Esophagus mucosa (tissue), 1 donor: ENCODE measurements at places on chromosomes 16 and 17. TPM values are rescaled to one million over a fixed set of nuclear protein-coding genes. Genes with fewer than 3 reads are reported as not detected.

DNA sequence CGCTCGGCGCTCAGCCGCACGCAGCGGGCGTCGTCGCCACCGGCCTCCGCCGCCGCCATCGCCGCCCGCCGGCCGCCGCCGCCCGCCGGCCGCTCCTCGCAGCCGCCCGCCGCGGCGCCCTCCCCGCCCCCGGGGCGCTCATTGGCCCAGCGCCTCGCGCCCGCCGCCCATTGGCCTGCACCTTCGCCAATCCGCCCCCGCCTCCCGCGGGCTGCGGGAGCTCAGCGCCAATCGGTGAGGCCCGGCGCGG is at the start of gene PGP:
TSS of gene PGP (minus strand) at position 122 of the 250 bp plus-strand sequence. CDS start at position 59, 63 bp downstream.
- ATAC-seq: peak; percentile 92

- ATAC-seq: no peak
Measured at GRCh38 chr16:9484426-9484825, 393.0 kb downstream of the HAPSTR1 start.

DNA sequence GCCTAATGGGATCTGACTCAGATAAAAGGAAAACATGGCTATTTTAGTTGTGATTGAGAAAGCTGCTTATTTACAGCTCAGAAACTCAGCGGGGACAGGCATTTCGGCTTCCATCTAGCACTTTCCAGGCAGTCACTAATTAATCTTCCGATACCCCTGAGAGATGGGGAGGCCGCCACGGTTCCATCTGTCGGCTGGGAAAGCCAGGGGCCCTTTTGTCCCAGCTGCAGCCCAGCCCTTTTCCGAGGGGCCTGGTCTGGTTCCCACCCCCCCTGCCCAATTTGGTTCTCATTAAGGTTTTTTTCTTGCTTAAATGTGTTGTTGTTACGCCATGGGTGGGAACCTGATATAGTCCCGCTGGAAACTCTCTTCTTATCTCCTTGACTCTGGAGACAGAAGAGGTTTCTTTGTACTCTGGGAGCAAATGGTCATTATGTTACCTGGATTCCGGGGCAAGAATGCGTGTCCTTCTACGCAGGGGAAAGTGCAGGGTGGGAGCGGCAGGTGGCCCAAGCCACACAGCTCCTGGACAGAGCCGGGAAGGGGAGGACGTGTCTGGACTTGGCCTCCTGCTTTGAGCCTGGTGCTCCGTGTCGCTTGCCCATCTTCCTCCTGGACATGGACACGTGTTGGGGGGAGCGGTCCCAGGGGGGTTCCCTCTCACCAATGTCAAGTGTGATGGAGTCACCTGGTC is 50.9 kb upstream of the GSE1 start:
- no peak for ATAC-seq

- no peak for ATAC-seq
Measured at GRCh38 chr17:57679356-57679755, 65.7 kb downstream of the CCDC182 start.

DNA sequence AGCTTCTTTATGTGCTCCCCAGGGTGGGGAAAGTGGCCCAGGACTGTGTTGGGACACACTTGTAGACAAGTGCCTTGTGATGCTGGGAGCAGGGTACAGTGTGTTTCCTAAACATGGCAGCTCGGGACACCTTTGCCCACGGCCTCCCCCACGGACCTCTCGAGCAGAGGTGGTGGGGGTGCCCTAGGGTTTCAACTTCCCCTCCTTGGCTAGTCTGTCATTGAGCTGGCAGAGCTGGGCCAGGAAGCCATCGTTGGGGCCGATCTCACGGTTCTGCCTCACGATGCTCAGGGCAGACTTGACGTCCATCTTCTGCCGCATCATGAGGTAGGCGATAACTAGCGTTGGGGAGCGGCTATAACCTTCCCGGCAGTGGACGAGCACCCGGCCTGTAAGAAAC is 9.4 kb downstream of the DUSP3 start:
- no peak for ATAC-seq

- no peak for ATAC-seq
Measured at GRCh38 chr17:68239632-68240366, 8.0 kb upstream of the AMZ2 start.

DNA sequence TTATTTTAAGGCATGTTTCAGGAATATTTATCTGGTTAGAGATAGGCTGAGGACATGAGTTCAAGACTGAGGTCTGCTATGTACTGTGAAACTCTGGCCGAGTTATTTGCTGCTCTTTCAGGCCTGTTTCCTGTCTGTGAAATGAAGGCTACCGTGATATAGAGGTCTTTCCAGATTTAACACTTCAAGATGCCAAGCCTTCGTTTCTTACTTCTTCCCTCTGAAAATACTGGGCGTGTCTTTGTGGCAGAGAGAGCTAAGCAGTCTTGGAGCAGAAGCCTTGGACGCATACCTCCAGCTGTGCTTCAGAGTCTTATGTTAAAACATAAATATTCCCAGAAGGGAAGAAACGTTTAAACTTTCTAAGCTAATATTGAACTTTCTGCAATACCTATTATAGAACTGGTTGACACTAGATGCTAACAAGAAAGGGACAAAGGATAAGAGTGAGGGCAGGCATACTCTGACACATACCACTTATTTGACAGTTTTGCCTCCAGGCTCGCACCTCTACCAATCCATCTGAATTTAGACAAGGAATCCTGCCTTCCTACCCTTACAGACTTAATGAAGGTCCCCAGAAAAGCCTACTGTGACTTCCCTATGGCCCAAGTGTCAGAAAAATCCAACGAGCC is 17.5 kb downstream of the WIPI1 start:
- no peak for ATAC-seq

DNA sequence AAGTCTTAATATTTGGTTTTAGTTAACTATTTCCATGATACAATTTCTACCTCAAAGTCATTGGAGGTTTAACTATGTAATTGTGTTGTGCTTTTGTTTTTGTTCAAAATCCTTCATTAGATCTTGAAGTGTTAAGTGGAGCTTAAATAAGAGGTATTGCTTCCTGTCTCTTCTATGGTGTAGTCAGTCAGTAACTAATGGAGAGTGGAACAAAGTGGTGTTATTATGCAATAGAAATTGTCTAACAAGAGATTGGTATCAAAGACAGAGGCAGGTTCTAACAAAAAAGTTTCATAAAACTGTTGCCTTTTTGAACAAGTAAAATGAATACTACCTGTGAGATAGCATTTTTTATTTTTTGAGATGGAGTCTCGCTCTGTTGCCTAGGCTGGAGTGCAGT is 45.2 kb downstream of the GRB7 start:
- no peak for ATAC-seq

TRAPPC2L gene
- total RNA-seq: 61.0 TPM

GRCh38 chr16:68284847-68285246 is 20.5 kb downstream of the SLC7A6 start:
- peak; percentile 28 for ATAC-seq

PABPN1L gene
- not detected for total RNA-seq

DNA sequence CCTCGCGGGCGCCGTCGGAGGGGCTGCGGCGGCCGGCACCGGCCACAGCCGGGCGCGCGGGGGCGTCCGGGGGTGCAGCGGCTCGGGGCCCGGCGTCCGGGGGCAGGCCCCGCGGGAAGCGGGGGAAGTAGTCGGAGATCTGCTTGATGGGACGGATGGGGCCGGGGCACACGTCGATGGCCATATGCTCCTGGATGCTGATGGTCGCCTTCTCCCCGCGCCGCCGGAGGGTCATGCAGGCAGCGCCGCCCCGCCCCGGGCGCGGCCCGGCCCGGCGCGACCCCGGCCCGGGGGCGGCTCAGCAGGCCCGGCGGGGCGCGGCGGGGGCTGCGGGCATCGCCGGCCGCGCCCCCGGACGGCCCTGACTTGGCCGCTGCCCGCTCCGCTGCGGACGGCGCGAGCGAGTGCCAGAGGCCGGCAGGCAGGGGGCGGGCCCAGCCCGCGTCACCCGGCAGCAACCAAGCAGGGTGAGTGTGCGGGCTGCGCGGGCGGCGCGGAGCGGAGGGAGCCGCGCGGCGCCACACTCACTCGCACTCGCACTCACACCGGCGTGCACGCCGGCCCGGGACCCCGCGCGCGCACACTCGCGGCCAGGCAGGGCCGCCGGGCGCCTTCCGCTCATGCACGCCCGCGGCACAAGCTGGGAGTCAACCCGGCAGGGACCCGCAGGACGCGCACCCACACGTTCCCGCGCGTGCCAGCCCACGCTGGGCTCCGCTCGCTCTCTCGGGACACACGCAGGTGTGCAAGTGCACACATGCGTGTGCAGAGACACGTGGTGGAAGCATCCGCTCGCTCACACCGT is at the start of gene DOC2B:
TSS of gene DOC2B (minus strand) at position 406 of the 805 bp plus-strand sequence. CDS start at position 235, 171 bp downstream.
- peak; percentile 61 for ATAC-seq

GRCh38 chr17:9668517-9668916 is 23.2 kb downstream of the USP43 start:
- ATAC-seq: no peak

- no peak for ATAC-seq
Measured at GRCh38 chr16:67255553-67256221, 6.9 kb downstream of the SLC9A5 start.

- ATAC-seq: peak; percentile 76
Measured at GRCh38 chr17:42135664-42136653, 13.4 kb downstream of the HSPB9 start.

SLC47A2 gene
- total RNA-seq: 0.92 TPM

- peak; percentile 32 for ATAC-seq
Measured at GRCh38 chr16:12539185-12539929, 264.3 kb downstream of the CPPED1 start.

DNA sequence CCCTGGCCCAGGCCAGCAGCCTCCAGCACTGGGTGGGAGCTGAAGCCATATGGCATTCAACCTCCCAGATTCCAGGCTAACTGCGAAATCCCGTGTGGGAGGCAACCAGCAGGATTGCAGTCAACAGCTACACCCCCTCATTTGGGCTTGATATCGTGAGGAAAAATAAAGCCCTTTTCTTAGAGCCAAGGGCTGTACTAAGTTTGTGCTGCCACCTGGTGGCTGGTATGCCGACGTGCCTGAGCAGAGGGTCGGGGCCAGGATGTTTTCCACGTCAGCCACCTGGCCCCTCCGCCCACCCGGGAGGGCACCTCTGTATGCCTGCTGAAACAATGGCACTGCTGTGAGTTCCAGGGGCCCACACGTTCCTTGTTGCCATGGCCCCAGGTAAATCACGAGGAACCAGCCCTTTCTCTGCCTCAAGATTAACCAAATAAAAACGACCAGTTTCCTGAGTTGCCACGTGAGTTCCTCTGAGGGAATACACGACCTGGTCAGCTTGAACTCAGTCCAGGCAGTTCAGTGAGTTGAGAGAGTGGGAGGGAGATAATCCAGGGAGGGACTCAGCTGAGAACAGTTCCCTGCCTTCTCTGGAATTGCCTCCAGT is 9.0 kb downstream of the TMEM98 start:
- ATAC-seq: peak; percentile 67

DNA sequence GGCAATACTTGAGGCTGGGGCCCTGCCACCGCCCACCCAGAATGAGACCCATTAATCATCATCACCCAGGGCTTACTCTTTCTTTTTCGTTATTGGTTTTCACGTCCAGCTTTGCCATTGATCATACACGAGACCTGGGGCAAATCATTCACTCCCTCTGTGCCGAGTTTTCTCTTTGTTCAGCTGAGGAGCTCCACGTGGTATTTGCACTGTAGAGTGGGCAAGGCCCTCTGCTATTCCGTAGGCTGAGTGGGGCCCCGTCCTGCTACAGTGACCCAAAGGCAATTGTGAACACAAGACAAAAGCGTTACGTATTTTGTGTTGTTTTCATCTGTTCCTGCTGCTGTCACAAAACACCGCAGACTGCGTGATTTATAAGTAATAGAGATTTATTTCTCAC is 23.6 kb upstream of the CBX2 start:
- ATAC-seq: no peak

- peak; percentile 9 for ATAC-seq
Measured at GRCh38 chr16:89658221-89658879, 714 bp downstream of the SPATA33 start.

DNA sequence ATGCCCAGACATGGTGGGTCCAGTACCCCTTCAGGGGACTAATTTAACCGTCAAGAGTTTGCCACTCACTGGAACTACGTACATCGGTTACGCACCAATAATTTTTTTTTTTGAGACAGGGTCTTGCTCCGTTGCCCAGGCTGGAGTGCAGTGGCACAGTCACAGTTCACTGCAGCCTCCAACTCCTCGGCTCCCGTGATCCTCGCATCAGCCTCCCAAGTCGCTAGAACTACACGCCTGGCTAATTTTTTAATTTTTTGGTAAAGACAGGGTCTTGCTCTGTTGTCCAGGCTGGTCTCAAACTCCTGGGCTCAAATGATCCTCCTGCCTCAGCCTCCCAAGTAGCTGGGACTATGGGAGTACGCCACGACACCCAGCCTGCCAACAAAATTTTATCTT is 15.6 kb downstream of the RPH3AL start:
- no peak for ATAC-seq

GRCh38 chr16:68283801-68284598 is 19.7 kb downstream of the SLC7A6 start:
- ATAC-seq: no peak

PNMT gene
- total RNA-seq: 1.1 TPM

DNA sequence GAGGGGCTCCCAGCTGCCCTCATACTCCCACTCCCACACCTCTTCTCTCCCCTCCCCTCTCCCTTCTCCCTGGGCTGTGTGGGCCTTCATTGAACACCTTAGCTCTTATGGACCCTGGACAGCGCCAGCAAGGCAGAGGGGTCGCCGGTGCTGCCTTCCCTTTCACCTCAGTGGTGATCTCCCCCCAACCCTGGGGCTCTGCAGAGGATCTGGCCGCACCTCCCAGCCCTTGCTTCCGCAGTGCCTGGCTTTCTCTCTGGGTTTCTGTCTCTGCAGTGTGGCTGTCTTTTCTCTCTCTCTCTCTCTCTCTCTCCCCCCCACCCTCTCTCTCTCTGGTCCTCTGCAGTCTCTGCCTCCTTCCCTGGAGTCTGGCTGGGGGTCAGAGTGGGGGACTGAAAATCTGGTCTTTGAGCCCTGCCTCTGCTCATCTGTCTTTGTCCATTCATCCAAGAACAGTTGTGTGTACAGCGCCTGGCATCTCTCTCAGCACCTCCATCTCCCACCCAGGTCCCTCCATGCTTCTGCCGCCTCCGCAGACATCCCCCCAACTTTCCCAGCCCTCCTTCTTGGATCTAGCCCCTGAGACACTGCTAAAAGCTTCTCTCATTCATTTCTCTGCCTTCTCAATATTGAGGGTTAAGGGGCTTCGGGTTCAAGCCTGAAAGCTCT is 1.1 kb downstream of the SEZ6L2 start:
- ATAC-seq: no peak

- ATAC-seq: peak; percentile 94
Measured at GRCh38 chr17:68035131-68035522, 408 bp upstream of the KPNA2 start.
